Tibial nerve (tissue), 4 donors: ENCODE measurements at places on chromosomes 3 and 15. TPM values are rescaled to one million over a fixed set of nuclear protein-coding genes. Genes with fewer than 3 reads are reported as not detected.

- DNase-seq, result no peak
Measured at GRCh38 chr3:60954048-60954447, 297.2 kb downstream of the FHIT start.

GRCh38 chr15:93500155-93500554, 411.1 kb upstream of the RGMA start:
- no peak for DNase-seq

GRCh38 chr3:118544458-118544857, 490.2 kb downstream of the IGSF11 start:
- DNase-seq, result no peak

DNA sequence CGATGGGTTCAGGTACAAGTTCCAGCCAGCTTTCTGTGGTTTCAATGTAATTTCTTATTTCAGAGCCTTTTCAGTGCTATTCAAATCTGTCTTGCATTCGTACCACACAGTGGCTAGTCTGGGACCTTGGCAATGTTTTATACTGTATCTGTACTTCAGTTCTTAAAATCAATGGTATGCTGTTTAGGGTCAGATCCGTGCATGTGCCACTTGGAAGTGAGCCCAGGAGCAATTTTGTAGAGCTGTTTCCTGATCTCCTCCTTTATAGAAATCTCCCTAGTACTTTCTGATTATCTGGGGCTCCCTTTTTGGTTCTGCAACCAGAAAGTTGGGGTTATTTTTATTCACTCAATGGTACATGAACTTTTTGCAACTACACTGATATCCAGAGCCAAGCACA, 59.5 kb upstream of the NDUFB4 start:
- no peak for DNase-seq

The GOLGA8J gene
- not detected for total RNA-seq

The NR2E3 gene
- total RNA-seq, result not detected

DNA sequence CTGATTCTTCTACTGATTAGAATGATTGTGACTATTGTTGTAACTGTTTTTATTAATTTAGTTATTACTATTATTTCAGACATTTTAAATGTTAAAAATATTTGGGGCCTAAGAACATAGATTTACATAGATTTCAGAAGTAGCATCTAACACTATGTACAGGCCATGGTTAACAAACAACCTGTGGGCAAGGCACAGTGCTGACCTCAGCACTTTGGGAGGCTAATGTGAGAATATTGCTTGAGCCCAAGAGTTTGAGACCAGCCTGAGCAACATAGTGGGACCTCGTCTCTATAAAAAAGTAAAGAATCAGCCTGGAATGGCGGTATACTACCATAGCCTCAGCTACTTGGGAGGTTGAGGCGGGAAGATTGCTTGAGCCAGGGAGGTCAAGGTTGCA, 69.1 kb upstream of the CNTN4 start:
- DNase-seq, result no peak

GRCh38 chr3:126136428-126137220, 43.8 kb downstream of the ALDH1L1 start:
- no peak for DNase-seq

- no peak for DNase-seq
Measured at GRCh38 chr3:18529631-18530030, 104.5 kb upstream of the SATB1 start.

DNA sequence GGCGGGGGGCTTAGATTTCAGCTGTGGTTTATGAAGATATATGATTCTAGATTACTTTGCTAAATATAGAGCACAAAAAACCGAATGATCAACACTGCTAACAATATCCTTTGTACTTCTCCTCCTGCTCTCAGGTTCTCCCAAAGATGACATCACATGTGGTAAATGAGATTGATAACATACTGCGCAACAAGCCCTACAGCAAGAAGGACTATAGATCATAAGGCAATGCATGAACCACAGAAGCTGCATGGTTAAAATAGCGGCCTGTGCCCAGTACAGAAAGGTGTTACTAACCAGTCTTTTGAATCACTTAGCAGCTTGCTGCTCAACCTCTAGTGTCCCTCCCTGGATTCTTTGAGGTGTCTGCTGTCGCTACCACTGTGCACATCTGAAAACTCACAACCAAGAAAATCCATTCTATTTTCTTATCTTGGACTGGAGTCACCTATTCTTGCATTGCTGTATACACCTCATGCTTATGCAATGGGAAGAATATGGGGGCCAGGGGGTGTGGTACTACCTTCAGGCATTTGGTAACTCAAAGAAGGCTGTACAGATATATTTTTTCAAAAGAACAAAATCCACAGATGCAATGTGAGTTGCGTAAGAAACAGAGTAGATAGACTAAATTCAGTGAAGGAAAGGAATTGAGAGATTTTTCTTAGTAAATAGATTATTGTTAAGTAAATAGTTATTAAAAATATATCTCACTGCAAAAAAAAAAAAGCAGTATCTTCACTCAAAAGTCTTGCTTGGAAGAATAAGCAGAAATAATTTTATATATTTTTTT, 18.2 kb downstream of the SSR3 start:
- no peak for DNase-seq

The HIGD2B gene
- total RNA-seq, result not detected

DNA sequence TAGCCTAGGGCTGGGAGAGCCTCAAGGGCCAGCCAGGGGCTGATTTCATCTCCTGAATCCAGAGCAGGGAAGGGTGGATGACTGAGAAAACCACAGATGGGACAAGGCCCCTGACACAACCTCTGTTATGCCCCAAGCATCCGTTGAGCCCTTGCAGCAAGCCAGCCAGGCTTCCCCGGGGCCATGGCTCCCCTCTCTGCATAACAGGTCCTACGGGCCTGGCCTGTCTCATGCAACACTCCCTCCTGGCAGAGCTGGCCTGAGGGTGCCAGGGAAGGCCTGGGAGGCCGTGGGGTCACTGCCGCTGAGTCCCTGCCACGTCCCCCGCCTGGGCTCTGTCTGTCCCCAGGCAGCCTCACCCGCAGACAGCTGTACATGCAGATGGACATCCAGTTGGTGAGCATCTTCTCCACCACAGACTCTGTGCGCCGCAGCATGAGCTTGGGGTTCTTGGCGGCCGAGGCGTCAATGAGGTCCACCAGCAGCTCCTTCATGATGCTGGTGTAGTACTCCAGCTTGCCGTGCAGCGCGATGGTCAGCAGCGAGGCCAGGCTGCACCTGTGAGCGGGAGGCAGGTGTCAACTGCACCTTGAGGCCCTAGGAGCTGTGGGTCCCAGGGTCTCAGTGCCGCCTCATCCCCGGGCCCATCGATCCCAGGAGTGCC, 22.1 kb downstream of the H1-8 start:
- DNase-seq, result no peak

DNA sequence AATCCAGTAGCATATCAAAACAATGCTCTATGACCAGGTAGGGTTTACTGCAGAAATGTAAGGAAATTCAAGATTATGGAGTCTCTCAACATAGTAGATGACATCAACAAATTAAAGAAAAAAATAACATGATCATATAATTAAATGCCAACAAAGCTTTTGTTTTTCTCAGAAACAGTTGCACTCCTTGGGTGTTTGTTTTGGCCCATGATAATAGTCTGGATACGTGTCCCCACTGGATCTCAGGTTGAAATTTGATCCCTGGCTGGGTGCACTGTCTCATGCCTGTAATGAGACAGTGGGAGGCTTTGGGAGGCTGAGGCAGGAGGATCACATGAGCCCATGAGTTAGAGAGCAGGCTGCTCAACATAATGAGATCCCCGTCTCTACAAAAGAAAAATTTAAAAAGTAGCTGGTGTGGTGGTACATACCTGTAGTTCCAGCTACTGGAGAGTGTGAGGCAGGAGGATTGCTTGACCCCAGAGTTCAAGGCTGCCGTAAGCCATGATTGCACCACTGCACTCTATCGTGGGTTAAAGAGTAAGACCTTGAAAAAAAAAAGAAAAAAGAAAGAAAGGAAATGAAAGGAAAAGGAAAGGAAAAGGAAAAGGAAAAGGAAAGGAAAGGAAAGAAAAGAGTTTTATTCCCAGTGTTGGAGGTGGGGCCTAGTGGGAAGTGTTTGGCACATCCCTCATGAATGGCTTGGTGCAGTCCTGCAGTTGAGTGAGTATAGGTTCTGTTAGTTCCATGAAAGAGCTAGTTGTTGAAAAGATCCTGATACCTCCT, 53.3 kb upstream of the FOXB1 start:
- no peak for DNase-seq

DNA sequence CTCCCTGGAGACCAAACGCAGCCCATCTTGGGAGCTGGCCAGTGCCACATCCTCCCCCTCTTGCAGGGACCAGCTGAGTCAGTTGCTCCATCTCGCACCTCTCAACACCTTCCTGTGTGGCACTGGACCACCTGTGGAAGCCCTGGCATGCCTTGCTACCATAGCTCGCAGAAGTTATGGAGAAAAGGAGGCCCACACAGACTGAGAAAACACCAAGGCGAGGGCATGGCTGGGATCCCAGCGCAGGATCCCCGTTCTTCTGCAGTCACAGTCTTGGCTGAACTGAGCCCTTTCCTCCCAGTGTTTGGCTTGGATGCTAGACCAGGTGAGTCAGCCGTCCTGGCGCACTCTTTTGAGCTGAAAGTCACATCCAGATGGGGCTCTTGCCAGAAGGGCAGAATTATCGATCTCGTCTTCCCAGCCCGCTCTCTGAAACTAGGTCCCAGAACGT, 46.9 kb downstream of the CHRD start:
- no peak for DNase-seq

DNA sequence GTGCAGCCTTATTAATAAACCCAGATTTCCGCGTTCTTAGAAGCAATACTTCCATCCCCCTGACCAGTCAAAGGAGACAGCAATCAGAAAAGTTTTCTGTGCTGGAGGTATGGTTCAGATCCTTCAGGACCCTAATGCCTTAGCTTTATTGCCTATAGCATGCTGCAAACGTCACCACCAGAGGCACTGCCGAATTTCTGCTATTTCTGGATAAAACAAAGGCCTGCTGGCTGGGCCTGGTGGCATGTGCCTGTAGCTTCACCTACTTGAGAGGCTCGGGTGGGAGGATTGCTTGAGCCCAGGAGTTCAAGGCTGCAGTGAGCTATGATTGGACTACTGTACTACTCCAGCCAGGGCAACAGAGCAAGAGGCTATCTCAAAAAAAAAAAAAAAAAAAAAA, 407.2 kb downstream of the FOXP1 start:
- DNase-seq, result no peak

DNA sequence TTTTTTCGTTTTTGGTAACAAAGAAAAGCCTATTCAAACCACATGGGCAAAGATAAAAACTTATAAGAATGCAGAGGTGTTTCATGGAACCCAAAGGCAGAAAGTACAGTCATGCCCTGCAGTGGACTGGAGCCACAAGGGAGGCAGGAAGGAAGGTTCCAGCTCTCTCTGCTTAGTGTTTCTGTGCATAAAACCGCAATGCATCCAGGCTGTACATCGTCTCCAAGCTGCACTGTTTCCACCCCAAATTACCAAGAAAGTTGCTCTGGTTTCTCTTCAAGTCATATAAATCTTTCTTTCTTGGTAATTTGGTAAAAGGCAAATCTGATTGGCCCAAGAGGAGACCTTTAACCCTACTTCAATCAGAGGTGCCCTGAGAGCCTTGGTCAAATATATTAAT, 15.8 kb downstream of the TRAT1 start:
- no peak for DNase-seq

DNA sequence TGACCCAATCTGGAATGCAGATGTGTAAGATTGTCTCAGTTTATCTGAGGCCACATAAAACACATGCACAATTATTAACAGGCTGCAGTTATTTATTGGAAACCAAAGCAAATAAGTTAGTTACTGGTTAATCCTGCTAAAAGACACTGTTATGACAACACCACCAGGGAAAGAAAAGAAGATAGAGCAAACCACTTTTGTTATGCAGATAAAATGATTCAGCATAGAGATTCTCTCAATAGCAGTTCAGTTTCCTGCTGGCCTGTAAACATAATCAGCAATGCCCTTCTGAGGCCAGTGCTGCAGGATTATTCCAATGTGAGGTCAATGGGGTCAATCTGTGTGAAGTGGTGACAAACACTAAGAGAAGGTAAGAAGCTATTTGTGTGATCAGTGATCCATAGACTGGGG, 244.4 kb downstream of the ZBTB20 start:
- DNase-seq, result no peak

The GOLGB1 gene
- total RNA-seq, result 59.4 TPM

- DNase-seq, result no peak
Measured at GRCh38 chr3:178263236-178263916, 272.9 kb upstream of the KCNMB2 start.

DNA sequence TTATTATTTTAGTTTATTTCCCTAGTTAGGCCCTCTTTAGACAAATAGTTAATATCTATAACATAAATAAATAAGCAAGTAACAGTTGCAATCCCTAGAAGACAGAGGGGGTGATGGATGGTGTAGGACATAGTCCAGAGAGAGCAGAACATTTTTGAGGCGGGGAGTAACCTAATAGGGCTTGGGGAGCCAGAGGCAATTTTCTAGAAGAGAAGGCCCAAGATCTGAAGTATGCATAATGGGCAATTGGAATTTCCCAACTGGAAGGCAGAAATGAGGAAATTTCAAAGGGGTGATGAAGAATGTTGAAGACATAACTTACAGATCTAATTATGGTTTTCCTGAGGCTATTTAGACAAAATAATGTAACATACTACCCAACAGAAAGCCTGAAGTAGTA, 525.7 kb downstream of the TUSC7 start:
- no peak for DNase-seq

DNA sequence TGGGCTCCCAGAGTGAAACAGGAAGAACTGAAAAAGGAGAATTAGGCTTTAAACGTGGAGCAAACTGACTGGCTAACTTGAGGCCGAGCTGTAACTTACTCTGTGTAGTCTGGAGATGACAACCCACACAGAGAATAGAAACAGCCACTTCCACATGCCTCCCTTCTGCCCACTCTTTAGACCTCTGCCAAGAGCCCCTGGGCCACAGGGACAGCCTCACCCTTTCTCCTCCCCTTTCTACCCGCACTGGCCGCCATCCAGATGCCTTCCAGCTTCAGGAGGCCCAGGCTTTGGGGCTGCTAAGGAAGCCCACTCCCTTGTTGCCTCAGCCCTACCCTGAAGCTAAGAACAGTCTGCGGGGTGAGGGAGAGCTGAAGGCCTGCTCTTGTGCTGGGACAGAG, 6.8 kb downstream of the ARHGAP31 start:
- peak; percentile 8 for DNase-seq

GRCh38 chr3:194352667-194353246, 1.6 kb upstream of the CPN2 start:
- DNase-seq, result no peak

DNA sequence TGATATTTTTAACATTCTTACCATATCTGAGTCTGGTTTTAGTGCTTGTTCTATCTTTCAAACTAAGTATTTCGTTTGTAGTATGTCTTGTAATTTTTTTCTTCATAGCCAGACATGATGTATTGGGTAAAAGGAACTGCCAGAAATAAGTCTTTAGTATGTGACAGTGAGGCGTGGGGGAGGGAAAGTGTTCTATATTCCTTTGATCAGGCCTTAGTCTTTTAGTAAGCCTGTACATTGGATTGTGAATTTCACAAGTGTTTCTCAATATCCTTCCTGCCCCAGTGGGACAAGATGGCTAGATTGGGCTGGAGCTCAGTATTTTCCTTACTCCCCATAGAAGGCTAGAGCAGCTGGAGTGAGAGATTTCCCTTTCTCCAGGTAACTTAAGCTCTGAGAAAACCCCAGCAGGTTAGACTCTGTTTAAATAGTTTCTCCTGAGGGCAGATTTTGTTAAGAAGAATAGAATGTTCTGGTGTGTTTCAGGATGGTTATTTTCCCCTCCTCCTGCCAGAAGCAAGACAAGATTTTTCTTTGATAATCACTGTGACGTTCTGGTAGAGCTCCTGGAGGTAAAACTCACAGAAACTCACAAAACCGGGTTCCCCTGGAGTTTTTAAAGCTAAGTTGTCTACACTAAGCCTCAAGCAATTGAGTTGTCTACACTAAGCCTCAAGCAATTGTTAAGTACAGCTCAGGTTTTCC, 140.7 kb upstream of the ARPP21 start:
- DNase-seq, result no peak

- no peak for DNase-seq
Measured at GRCh38 chr3:59535791-59536221, 486.0 kb upstream of the CFAP20DC start.
